ENCODE measurements at places on chromosomes 13 and 19.
A peak's percentile ranks its signal among the peaks of the same experiment; 100 is the strongest.

GRCh38 chr13:73733706-73734105 lies 400.5 kb downstream of the KLF12 start:
- DNase-seq = no peak

DNA sequence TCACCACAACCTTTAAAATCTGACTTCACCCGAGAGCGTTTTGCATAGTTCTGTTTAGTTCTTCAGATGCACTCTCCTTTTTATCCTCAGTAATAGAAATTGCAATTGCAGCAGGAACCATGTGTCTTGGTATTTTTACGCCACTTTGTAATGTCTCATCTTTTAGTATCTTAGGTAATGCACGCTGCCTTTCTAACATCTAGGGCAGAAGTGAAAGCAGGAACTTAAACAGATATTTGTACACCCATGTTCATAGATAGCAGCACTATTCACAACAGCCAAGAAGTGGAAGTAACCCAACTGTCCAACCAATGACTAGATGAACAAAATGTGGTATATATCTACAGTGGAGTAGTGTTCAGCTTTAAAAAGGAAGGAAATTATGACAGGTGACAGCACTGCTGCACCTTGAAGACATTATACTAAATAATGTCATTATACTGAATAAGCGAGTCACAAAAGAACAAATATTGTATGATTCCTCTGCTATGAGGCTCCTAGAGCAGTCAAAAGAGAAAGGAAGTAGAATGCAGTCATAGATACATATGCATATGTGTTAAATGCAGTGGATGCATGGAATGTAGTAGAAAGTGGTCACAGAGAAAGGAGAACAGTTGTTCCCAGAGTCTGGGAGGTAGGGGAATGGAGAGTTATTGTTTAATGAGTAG lies 105.9 kb upstream of the GJB6 start:
- no peak for DNase-seq

DNA sequence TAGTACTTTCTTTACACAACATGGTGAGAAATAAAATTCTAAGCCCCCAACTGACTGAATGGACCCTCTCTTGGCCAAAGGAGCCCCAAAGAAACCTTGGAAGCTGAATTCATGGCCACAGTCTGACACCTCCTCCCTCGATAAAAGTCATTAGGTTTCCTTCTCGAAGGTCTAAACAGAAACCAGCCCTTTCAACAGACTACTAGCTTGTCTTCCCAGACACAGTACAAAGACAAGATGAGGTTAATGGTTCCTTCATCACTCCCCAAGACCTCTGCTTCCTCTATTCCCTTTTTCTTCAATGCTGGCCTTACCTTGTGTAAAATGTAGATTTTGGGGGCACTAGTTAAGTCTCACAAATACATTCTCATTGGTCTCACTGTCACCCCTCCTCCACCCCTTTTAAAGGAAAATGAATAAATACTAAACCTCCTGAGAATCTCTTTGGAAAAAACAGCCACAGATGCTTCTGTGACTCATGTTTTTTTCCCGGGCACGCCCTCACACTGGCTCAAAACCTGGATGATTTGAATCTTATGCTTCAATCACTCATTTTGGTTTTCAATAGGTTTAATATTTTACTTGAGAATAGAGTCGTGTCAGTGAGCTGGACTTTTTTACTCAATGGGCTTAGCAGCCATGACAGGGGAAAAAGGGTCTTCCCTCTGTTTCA lies 65.8 kb upstream of the MED4 start:
- no peak for DNase-seq

DNA sequence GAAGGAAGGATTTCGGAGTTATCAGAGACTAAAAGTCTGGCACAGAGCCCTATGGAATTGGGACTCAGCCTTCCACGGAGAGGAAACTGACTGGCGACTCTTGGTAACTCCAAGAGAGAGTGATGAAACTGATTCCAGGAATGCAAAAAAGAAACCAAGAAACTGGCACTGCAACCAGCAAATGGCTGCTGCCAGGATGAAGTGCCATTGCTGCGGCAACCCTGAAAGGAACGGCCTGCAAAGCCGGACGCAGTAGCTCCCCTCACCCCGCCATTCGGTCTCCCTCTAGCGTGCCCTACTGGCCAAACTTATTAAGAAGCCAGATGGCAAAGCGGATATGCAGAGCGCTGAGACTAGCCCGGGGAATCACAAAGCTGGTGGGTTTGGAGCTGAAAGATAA lies 236.0 kb downstream of the PCDH9 start:
- peak; percentile 43 for DNase-seq

- no peak for DNase-seq
These were observed 32.3 kb downstream of the UGGT2 start for GRCh38 chr13:96020931-96021330.

- DNase-seq = no peak
These were observed 1.0 kb upstream of the NCCRP1 start for GRCh38 chr19:39195755-39196154.

- peak; percentile 80 for DNase-seq
These were observed 7.9 kb upstream of the LINGO3 start for GRCh38 chr19:2315818-2316353.

DNA sequence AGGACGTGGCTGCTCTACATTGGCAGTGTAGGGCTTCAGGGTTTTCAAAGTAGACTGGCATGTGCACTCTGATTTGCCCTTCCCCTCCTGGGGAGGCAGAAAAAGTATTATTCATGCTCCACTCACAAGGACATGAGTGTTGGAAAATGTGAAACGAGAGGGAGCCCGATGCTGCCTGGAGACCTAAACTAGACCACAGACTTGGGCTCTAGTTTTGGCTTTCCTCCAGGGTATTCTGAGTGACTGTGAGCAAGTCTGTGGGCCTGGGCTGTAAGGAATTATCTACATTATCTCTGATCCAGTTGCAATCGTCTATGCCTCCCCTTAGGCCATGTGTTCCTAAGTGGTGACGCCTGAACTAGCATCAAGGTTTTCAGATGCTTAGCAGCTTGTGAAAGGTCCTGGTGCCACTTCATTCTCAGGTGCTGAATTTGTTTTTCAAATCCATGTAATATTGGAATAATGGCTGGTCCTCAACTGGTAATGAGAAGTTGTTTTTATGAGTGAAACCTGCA lies 55.0 kb downstream of the MRPL57 start:
- DNase-seq = no peak

DNA sequence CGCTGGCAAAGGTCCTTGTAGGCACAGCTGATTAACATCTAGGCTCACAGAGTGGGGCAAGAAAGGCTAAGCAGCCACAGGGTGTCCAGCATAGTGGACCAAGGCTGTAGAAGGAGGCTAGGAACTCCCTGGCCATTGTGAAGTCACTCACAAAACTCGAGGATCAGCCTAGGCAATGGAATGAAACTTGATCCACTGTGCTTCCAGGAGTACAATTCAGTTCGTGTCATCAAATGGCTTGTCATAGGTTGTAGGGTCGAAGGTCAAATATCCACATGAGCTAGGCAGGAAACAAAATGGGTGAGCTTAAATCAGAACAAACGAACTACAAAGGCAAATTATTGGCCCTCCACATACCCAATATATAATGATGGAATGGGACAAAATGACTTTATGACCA lies 4.4 kb upstream of the FAM187B start:
- no peak for DNase-seq

- DNase-seq = no peak
These were observed 94.6 kb downstream of the KL start for GRCh38 chr13:33110713-33111413.

All from Peyer's patch (tissue), 4 donors.